ENCODE measurements at places on chromosomes 5 and 9.

GRCh38 chr5:6178846-6179532, 199.4 kb downstream of the MED10 start:
- DNase-seq, result no peak

- no peak for DNase-seq
These were observed 23.5 kb downstream of the INSYN2B start for GRCh38 chr5:169956756-169957155.

DNA sequence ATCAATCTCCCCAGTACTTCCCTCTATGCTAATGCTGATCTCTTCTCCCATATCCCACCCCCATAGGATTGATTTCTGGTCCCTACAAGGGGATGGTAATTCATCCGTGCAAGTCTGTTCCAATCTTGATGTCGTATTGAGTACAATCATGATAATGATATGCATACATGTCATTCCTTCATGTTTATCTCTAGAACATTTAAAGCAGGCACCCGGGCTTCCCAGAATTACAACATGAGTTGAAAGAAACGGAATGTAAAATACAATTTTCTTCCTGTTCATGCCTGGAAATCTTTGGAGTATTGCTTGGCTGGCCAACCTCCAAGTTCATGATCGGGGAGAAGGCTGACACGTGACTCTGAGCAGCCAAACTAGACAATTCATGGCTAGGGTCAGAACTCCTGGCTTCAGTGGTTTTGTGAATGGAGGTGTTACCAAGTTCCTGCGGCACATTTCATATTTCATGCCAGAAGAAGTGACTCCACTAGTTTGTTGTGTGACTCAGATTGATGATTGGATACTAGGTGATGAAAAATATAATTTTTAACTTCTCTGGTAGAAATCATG, 66.6 kb downstream of the C9orf152 start:
- DNase-seq, result no peak

- no peak for DNase-seq
These were observed 4.9 kb upstream of the LHX2 start for GRCh38 chr9:124006448-124007361.

DNA sequence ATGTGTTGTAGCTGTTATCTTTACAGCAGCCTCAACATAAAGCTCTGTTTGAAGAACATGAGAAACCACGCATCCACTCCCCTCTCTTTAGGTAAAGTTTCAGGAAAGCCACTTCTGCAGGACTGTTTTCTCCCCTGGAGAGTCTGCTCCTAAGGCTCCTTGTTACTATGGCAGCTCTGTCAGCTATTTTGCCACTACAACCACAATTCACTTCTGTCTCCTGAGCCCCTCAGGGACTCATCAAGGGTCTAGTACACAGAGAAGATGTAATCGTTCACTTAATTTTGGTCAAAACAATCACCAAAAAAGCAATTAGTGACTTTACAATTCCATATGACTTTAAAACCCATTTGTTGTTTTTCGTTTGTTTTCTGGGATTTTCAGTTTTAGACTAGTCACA, 157.7 kb downstream of the FBN2 start:
- no peak for DNase-seq

DNA sequence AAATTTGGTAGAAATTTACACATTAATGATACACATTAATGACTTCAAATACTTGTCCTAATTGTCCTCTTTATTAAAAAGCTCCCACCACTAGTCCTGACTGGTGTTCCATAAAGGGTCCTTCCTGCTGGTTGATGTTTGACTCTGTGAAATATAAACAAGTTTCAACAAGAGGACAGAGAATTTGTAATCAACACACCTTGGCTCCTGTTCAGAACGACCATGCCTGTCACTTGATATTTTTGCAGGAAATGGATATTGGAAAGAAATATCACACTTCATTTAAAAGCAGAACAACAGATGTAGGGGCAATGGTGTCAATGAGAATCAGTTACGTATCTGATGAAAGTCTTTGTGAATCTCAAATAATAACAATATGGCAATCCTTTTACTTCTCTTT, 211.7 kb downstream of the ENC1 start:
- DNase-seq, result no peak

GRCh38 chr5:140004174-140004573, 38.9 kb downstream of the NRG2 start:
- no peak for DNase-seq

- DNase-seq, result no peak
These were observed 290.5 kb downstream of the ANXA1 start for GRCh38 chr9:73441890-73442818.

DNA sequence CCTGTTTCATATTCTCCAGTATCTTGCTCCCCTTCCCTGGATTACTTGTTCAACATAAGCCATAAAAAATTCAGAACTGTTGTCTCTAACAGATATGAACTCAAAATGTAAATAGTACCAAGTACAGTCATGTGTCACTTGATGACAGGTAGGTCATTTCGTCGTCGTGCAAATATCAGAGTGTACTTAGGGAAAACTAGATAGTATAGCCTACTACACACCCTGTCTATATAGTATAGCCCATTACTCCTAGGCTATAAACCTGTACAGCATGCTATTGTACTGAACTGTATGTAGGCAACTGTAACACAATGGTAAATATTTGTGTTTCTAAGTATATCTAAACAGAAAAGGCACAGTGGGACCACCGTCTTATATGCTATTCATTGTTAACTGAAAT, 39.1 kb downstream of the SMIM15 start:
- no peak for DNase-seq

DNA sequence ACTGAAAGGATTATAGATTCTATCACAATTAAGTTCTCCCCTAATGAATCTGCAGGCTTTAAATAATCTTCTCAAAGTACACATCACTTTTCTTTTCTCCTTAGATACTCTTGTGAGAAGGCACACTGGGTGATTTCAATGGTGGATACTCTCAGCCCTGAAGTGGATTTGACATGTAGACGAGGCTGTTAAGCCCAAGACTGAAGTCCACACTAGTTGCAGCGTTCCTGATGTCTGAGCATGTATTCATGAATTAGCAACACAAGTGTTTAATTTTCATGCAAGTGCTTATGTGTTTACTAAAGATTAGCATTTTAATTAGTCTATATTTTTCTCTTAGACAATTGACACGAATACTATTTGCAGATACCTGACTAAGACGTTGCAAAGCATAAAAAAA, 218.9 kb downstream of the TMEM161B start:
- DNase-seq, result no peak

DNA sequence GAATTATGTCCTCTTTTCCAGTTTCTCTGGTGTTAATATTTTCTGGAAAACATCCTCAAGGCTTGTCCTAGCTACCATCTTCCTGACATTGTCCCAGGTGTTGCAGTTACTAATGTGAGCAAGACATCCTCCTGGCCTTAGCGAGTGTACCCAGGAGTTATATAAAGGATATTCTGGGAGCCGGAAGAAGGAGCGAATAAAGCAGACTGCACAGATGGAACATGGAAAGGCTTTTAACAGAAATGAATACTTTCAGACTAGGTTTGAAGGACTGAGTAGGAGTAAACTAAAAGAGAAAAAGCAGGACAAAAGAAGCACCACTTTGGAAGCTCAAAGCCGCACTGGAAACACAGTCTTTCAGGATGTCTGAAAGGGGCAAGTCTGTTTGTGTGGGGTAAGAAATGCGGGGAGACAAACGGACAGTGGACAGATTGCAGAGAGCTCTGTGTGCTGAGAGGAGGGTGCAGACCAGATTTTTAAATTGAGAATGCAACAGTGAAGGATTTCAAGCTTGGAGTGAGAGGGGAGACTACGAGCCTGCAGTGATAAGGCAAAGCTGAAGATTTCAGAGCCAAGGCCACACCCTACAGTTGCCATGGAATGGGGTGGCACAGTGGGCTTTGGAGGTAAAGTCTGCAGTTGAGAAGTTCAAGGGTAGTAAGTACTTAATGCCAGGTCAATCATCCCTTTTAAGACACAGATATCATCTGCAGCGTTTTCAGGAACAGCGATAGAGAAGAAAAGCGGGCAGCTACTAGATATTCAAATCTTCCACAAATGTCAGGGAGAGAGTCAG, 94.1 kb upstream of the TAF11L2 start:
- no peak for DNase-seq

GRCh38 chr5:177957241-177957640, 38.8 kb downstream of the PROP1 start:
- no peak for DNase-seq

DNA sequence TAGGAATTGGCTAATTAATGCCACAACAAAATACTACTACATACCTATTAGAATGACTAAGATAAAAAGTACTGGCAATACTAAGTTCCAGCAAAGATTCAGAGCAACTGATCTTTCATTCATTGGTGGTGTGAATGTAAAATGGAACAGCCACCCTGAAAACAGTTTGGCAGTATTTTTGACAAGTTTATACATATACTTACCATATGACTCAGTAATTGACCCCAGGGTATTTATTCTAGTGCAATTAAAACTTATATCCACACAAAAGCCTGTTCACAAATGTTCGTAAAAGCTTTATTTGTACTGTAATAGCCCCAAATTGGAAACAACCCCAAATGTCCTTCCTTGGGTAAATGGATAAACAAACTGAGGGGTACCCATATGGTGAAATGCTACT, 270.8 kb upstream of the ACTBL2 start:
- DNase-seq, result no peak

DNA sequence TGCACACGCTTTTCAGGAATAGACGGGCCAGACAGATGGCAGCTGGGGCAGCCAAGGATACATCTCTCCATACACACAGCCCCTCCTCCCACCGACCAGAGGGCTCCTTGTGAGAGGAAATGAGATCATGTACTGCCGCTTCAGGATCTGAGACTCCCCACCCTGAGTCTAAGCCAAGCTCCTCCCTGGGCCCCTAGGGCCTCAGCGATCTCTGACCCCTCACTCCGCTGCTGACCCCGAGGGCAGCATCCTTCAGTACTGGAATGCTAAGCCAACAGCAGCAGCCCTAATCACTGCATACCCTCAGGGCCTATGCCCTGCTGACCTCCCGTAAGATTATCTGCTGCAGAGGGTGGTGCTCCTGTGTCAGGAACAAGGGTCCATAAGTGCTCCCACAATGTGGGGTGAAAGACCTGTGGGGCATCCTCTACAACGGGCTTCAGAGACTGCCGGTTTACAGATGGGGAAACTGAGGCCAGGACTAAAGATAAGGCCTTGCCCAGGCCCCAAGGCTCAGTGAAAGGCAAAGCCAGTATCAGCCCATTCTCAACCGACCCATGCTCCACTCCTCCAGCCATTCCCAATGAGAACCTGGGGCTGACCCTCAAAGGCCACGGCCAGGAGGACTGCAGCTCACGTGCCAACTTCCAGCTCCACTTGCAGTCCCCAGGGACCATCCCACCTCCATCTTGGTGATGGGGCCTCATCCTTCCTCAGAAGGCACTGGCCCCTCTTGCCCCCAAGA, 37.5 kb downstream of the BICD2 start:
- peak; percentile 41 for DNase-seq

GRCh38 chr9:108708448-108708847, 147.3 kb downstream of the ACTL7B start:
- no peak for DNase-seq

DNA sequence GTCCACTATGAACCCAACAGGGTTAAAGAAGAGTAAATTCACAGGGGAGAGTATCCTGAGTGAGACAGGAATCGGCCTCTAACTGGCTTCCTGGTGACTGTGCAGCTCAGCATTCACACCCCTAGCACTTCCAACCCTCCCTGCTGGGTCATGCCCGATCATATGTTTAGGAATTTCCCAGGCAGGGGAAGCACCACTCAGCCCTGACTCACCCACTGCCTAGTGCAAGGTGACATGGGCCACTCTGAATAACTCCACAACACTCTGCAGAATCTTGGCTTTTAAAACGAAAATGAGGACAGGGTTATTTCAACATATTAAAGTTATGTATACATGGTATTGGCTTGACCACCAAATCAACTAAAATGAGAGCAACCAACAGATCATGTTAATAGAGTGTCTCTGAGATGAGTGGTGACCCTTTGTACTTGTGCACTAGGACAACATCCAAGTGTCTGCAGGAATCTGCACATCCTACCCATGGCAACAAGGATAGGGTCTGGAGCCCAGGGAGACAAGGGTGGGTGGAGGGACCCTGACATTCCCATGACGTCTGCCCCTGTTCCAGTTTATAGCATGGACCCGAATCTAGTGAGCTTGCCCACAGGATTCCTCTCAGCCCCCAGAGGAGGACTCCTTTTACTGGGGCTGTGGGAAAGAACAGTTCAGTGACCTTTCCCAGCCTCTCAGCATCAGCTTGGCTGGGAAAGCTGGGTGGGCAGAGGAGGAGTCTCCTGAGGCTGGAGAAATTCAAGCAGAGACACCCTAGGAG, 485.8 kb downstream of the SEMA5A start:
- DNase-seq, result no peak

DNA sequence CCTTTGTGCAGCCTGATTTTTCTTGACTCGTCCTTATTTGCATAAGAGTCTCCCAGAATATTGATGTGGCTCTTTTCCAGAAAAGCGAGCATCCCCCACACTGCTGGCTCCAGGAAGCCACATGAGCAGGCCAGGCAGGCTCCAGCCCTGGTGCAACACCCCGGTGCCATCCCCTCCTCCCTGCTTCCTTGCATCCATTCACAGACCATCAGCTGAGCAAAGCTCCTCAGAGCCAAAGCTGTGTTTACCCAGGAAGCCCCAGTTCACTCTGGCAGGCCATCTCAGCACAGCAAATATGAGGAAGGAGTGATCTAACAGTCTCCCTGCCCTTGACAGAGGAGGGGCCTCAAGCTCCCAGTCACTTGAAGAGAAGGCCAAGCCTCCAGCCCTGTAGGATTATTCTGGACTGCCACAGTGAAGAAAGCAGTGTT, 34.4 kb downstream of the INSYN2B start:
- DNase-seq, result no peak

GRCh38 chr5:120091376-120091948, 372.6 kb upstream of the PRR16 start:
- DNase-seq, result no peak

- no peak for DNase-seq
These were observed 1.1 kb downstream of the POLR1E start for GRCh38 chr9:37486616-37487548.

DNA sequence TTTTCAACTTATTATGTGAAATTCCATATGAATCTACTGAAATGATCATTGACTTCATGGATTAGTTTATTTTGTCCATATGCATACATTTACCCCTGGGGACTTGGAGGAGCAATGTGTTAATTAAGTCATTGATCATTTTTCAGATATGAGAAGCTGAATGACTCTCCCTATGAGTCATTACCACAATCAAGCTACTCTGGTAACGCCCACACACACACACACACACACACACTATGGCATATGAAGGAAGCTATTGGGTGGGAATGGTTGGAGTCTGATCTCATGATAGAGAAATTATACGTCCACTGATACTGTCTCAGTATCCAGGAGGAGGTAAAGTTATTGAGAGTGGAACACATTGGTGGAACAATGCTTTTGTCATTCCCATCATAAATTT, 528.9 kb downstream of the AGTPBP1 start:
- DNase-seq, result no peak

GRCh38 chr5:103345461-103345860, 86.9 kb downstream of the MACIR start:
- no peak for DNase-seq

GRCh38 chr5:57986761-57987341, 473.0 kb downstream of the PLK2 start:
- no peak for DNase-seq

DNA sequence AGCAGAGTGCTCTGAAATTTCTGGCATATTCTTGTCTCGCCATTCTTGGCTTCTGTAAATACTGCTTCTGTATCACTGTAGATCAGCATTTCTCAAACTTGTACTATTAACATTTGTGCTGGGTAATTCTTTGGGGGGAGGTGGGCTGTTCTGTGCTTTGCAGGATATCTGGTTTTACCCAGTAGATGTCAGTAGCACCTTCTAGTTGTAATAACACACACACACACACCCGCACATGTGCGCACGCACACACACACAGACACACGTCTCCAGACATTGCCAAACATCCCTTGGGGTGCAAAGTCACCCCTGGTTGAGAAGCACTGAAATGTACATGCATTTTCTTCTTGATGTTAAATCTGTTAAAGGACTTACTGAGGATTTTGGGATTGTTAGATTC, 304.1 kb downstream of the MAT2B start:
- DNase-seq, result no peak
